ENCODE measurements at places on chromosomes 4 and X. TPM values are rescaled to one million over a fixed set of nuclear protein-coding genes. Genes with fewer than 3 reads are reported as not detected.

DNA sequence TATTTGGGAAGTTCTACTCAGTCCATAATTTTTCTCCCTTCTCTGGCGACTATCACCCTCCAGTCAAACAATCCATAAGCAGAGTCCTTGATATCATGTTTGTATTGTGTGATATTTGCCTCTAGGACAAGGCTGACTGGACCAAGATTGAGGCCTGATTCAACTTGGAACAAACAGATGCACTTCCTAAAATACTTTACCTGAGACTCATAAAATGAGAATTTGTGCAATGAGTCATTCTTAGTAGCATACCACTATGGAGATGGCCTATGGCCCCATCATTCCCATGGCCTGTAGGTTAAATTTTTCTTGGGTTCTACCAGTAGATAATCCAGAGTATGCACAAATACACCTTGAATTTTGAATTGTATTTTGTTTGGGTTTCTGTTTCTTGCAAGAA is 74.2 kb upstream of the DMD start:
- H3K36me3 ChIP-seq = no peaks in the 10 kb centered on the region
- no peak overlapping the region for H3K27ac ChIP-seq
- no peak for DNase-seq
- H3K4me3 ChIP-seq = no peak overlapping the region

DNA sequence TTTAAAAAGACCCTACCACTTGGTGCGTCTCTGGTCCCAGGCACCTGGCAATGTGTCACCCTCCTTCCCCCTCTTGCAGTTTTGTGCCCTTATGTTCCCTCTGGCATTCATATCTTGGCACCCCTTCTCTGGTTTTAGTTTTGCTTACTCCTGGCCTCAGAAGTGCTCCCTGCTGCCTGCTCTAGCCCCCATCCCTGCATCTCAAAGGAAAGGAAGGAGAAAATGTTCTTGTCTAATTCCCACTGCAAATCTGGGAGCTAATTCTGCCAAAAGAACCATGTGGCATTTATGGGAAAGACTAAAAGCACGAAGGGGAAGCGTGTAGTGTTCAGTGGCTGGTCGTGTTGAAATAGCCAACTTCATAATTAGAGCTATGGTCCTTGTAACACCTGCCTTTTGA is 340.1 kb upstream of the RPS6KA3 start:
- H3K27me3 ChIP-seq = no peaks in the 10 kb centered on the region
- no peak overlapping the region for H3K27ac ChIP-seq
- H3K36me3 ChIP-seq = no peaks in the 10 kb centered on the region
- no peak overlapping the region for H3K4me3 ChIP-seq
- H3K4me1 ChIP-seq = no peaks in the 10 kb centered on the region
- no peak for DNase-seq

- H3K27ac ChIP-seq = no peak overlapping the region
- H3K27me3 ChIP-seq = no peaks in the 10 kb centered on the region
- peaks cover 24% of the 10 kb centered on the region for H3K36me3 ChIP-seq
- H3K4me3 ChIP-seq = no peak overlapping the region
- H3K4me1 ChIP-seq = no peaks in the 10 kb centered on the region
These were observed 11.0 kb downstream of the SOD3 start for GRCh38 chr4:24806206-24806990.

GRCh38 chr4:141614878-141615586 is 21.4 kb upstream of the IL15 start:
- no peak overlapping the region for H3K4me3 ChIP-seq
- no peaks in the 10 kb centered on the region for H3K27me3 ChIP-seq
- no peaks in the 10 kb centered on the region for H3K4me1 ChIP-seq

GRCh38 chrX:27981349-27981748 is at the start of gene DCAF8L1:
TSS of gene DCAF8L1 (minus strand) at chrX:27981449. CDS start at chrX:27981334, 115 bp downstream.
- H3K4me1 ChIP-seq = no peaks in the 10 kb centered on the region
- no peaks in the 10 kb centered on the region for H3K36me3 ChIP-seq
- no peaks in the 10 kb centered on the region for H3K27me3 ChIP-seq
- DNase-seq = no peak
- H3K27ac ChIP-seq = no peak within 1 kb of the TSS

DNA sequence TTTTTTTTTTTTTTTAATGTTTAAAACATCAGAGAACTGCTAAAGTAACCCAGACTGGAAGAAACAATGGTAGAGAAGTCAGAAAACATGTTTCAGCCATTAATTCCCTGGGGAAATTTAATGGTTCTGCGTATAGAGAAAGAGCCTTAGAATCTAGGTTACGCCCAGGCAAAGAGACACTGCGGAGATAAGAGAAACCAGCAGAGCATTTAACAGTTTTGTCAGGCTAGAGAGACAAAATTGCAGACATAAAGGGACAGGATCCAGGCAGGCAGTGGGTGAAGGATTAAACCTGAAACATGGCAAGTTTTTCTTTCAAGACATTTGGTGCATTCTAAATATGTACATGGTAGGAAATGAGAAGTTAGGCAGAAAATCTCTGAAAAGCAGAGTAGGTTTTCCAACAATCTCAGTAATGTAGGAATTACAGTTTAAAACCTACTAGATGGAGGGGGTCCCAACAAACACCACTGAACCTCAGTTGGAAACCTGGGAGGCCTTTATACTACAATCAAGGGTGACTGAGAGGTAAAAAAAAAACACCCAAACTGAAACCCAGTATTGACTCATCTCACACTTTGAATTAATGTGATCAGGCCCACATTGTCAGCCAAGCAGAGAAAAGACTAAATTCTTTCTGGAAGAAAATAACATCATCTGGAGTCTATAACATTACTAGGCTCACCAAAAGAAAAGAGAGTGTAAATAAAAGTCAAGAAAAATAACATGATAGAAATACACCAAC is 254.2 kb upstream of the NWD2 start:
- H3K4me1 ChIP-seq = no peaks in the 10 kb centered on the region
- no peak overlapping the region for H3K27ac ChIP-seq
- no peaks in the 10 kb centered on the region for H3K27me3 ChIP-seq
- H3K4me3 ChIP-seq = no peak overlapping the region
- H3K36me3 ChIP-seq = no peaks in the 10 kb centered on the region

Gene LNX1
- total RNA-seq = 46.6 TPM

Gene LIMCH1
- total RNA-seq = 8.5 TPM
